ENCODE measurements at places on chromosomes 16 and 17. TPM values are rescaled to one million over a fixed set of nuclear protein-coding genes. Genes with fewer than 3 reads are reported as not detected.

DNA sequence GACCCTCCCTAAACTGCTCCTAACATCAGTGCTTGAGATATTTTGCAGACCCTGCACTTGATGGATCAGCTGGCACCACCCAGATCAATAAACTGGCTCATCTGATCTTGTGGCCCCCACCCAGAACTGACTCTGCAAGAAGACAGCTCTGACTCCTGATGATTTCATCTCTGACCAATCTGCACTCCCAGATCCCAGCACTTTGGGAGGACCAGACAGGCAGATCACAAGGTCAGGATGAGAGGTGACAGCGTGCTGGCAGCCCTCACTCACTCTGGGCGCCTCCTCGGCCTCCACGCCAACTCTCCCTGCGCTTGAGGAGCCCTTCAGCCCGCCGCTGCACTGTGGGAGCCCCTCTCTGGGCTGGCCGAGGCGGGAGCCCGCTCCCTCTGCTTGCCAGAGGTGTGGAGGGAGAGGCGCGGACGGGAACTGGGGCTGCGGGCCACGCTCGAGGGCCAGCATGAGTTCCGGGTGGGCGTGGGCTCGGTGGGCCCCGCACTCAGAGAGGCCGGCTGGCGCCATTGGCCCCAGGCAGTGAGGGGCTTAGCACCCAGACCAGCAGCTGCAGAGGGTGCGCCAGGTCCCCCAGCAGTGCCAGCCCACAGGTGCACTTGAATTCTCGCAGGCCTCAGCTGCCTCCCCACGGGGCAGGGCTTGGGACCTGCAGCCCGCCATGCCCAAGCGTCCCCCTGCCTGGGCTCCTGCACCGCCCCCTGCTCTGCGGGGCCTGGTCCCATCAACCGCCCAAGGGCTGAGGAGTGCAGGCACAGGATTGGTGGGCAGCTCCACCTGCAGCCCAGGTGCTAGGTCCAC is 2.4 kb upstream of the C16orf54 start:
- DNase-seq: no peak

Gene BIRC5
- total RNA-seq: 218 TPM

GRCh38 chr17:21464611-21465021 is 88.5 kb downstream of the KCNJ12 start:
- DNase-seq: no peak

DNA sequence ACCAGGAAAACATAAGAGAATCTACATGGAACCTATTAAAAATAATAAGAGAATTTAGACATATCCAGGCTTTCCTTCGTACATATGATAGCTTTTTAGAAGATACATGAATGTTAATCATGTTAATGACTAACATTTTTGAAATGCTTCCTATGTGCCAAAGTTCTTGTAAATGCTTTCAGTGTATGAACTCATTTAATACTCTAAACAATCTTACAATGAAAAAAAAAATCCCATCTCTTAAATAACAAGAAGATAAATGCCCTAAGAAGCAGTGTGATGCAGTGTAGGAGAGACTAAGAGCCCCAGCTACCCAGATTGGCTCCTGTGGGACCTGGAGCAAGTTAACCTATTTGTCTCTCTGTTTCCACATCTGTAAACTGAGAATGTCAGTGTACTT is 220.4 kb upstream of the MYOCD start:
- DNase-seq: no peak

DNA sequence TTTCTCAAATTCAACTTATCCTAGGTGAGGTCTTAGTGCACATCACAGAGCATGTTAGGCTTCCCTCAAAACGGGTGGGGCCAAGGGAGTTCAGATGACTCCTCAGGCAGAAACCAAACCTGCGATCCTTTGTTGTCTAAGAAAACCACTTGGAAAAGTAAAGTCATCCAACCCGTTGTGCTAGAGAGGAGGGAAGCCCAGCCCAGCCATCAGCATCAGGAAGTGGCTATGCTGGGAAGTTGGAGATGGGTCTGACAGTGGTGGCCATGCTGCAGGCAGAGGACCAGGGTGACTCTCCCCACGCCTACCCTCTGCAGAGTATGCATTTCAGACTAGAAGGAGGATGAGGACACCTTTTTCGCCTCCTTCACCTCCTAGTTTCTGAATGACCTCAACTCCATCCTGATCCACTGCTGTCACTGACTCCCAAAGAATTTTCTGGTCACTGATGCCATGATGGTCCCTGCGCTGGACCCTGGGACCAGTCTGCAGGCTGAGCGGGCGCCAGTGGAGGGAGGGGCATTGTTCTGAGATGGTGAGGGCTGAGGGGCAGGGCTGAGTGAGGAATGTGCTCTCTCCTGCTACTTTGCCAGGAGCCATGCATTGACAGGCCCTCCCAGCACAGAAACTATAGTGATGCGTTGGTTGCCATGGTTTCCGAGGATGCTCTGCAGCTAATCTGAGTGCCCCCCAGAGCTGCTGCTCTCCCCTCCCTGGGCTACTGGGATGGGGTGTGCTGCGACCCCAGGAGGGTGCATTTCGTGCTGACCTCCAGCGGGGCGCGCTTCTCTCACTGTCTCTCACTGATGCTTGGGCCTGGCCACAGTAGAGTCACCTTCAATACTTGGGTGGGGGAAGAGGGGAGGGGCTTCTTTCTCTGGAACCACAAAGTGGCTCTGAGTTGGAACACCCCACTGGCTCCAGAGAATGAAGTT is 20.4 kb downstream of the ALOX12B start:
- no peak for DNase-seq

DNA sequence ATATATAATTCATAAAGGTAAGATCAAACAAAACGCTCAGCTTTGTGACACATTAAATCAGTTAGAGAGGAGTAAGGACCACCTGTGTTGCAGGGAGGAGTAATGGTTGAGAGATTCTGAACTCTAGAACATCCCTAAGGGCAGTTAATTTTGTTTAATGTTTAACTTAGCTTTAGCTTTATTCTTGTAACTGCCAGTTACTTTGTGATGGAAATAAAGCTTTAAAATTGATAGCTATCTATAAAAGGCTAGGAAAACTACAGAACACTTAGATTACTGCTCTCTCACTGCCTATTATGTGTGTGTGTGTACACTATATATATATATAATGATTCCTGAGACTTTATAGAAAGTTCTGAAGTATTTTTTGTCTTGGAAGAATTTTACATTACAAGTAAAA is 37.8 kb downstream of the PTRH2 start:
- DNase-seq: no peak

DNA sequence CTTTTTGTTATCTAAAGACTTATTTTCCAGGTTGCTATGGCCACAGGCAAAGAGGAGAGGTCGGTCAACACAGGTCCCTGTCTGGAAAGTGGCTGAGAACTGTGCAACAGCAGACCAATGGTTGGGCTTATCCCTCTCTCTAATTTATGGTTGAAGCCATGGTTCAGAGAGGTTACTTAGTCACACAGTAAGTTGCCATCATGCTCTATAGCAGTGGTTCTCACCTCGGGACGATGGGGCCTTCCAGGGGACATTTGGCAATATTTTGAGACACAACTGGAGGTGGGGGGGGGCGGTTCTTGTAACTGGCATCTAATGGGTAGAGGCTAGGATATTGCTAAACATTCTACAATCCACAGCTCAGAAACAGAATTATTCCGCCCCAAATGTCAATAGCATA is 842 bp upstream of the LDAF1 start:
- no peak for DNase-seq
